ENCODE measurements at places on chromosomes 5 and 9. TPM values are rescaled to one million over a fixed set of nuclear protein-coding genes. Genes with fewer than 3 reads are reported as not detected.

The ADAMTS6 gene
- total RNA-seq, result 43.4 TPM

The LCN9 gene
- not detected for total RNA-seq

DNA sequence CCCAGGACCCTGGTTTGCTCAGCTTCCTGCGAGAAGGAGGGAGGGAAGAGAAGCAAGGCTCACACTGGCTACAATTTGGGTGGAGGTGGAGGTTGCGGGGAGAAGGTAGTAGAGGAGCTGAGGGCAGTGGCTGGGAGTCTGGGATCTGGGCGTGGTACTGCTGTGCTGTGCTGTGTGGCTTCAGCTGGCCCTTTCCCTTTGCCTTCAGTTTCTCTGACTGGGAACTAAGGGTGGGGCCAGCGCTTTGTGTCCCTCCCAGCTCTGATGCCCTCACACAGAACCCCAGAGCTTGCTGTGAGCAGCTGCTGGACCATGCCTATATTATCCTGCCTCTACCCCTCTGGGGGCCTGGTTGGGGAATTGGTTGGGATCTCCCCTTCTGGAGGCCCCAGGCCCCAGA, 60.9 kb downstream of the RGS3 start:
- H3K36me3 ChIP-seq, result peaks cover 80% of the 10 kb centered on the region
- no peak for DNase-seq
- no peak overlapping the region for H3K4me3 ChIP-seq
- no peaks in the 10 kb centered on the region for H3K27me3 ChIP-seq

The HNRNPA0 gene
- 37.5 TPM for total RNA-seq

DNA sequence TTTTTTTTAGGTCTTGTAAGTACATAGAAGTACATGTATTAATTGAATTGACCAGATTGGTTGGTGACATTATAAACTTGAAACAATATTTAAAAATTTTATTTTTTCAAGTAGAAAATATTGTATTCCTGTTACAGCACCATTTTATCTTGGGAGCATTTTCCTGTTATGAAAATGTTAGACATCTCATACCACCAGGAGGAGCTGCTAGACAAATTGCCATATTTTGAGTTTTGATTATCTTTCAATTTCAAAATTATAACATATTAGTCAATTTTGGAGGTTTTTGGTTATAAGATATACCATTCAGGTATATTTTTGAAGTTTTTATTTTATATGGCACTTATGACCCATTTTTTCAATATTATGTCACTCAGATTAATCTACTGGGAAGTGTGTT, 84.4 kb downstream of the CNTLN start:
- no peak overlapping the region for H3K4me3 ChIP-seq
- H3K4me1 ChIP-seq, result no peaks in the 10 kb centered on the region
- H3K27me3 ChIP-seq, result no peaks in the 10 kb centered on the region
- H3K27ac ChIP-seq, result no peak overlapping the region

The SLC36A2 gene
- not detected for total RNA-seq

The ZNF483 gene
- 1.8 TPM for total RNA-seq

DNA sequence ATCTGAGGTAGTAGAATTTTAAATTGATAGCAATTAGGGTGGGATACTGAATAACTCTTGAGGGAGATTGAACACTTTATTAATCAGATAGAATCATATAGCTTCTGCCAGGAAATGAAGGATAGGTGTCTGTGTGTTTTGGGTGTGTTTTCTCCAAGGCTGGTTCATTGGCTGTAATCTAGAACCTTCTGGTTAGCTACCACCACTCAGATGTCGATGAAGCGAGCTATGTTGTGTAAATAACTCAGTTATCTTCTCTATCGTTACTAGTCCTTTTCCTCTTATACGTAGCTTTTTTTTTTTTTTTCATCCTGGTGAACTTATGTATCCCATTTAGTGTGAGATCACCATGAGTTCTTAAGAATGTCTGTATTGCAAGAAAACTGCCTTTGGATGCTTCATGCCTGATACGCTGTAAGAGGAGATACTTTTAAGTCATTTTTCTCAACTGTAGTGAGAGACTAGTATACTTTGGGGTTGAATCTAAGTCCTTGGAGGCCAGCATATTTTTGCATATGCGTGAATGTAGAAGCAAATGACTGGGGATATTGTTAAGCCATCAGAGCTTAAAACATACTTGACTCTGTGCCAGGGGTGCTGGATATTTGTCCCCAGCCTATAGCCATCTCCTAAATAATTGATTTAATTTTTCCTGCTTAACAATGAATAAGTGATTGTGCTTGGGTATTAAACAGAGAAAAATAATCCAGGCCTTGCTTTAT, 2.1 kb downstream of the TNFAIP8 start:
- no peak overlapping the region for H3K4me3 ChIP-seq
- H3K4me1 ChIP-seq, result peaks cover 11% of the 10 kb centered on the region
- no peak overlapping the region for H3K27ac ChIP-seq

The GRIN1 gene
- not detected for total RNA-seq
